H54 (cell line): ENCODE measurements at places on chromosomes 2 and 18.

- no peak for DNase-seq
These were observed 471.0 kb upstream of the PIK3C3 start for GRCh38 chr18:41484069-41484468.

DNA sequence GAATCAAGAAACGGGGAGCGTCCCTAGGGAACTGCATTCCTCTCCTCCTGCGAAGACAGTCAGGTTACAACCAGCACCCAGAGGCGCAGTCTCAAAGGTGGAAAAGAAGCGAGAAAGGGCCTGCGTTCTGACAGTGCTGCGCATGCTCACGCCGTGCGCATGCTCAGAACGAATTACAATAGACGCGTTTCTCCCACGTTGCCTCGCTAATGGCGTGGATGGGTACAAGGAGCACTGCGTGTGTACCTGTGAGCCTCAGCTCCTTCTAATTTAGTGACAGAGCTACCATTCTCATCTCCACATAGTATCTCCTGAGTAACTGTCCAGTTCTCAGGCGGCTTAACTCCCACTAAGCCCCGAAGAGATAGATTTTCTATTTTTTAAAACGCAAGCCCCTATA lies 448.8 kb downstream of the TXNL1 start:
- DNase-seq: no peak

GRCh38 chr18:457140-457519 lies 43.4 kb downstream of the COLEC12 start:
- DNase-seq: no peak

GRCh38 chr2:177604271-177605065 lies 211.9 kb downstream of the AGPS start:
- peak; percentile 9 for DNase-seq

GRCh38 chr18:1487457-1487856 lies 582.8 kb downstream of the ADCYAP1 start:
- no peak for DNase-seq

- DNase-seq: no peak
These were observed 28.5 kb downstream of the LCLAT1 start for GRCh38 chr2:30475542-30475941.

GRCh38 chr2:54275541-54275940 lies 19.5 kb upstream of the TSPYL6 start:
- DNase-seq: no peak

DNA sequence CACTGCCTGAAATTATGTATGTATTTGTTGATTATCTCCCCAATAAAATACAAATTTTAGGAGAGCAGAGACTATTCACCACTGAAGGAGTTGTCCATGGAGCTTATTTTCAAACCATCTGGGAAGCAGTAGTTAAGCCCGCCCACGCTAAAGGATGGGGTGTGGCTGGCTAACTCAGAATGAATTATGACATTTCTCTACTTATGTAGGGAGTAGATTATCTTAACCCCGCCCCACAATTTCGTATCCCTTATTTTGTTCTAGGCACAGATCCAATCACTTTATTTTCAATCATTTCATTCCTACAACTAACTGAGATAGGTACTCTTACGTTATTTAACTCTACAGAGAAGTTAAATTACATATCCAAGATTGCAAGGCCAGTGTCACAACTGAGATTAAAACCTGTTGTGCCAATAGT lies 1.4 kb upstream of the LAPTM4A start:
- DNase-seq: no peak

DNA sequence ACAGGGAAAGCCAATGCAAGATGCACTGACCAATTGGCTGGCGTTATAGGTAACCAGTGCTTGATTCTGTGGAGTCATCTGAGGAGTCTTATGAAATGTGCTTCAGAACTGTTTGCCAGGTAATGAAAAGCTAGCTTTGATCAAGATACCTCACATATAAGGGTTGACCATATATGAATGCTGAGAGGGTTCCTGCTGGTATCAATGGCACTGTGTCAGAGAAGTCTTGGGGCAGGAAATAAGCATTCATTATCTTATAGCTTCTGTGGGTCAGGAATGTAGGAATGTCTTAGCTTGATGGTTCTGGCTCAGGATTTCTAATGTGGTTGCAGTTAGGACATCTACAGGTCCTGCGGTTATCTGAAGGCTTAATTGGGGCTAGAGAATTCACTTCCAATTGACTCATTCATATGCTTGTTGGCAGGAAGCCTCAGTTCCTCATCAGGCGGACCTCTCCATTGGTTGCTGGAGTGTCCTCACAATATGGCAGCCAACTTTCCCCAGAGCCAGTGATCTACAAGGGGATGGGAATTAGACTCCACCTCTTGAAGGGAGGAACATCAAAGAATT lies 22.1 kb upstream of the TCF7L1 start:
- no peak for DNase-seq

DNA sequence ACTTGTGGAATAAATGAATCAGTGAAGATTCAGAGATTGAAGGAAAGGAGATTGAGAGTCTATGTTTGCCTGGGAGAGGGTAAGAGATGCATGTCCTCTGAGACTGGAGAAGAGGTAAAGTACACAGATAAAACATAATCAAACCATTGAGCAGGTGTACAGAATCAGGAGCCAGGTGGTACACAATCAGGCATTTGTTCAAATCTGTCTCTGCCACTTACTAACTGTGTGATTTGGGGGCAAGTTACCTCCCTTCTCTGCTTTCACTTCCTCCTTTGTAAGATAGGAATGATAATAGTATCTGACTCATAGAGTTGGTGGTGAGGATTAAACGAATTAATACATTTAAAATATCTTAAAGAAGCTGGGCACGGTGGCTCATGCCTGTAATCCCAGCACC lies 94.0 kb downstream of the CDK15 start:
- DNase-seq: no peak

DNA sequence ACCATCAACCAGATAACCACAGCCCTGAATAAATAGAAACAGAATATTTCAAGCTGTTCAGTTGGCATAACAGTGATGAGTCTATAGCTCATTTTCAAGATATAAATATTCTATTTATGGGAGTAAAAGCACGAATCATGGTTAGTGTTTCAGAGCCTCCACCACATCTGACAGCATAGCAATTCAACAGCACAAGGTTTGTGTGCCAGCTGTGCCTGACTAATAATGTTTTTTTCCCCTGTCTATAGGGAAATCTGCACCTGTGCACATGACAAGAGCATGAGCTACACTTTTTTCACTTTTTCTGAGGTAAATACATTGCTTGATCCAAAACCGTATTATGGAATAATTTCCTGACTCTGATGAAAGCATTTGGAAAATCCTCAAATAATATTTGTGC lies 251.3 kb downstream of the RPIA start:
- no peak for DNase-seq

- no peak for DNase-seq
These were observed 531.6 kb upstream of the SMIM21 start for GRCh38 chr18:75959150-75959549.

GRCh38 chr2:227164763-227165291 lies 403 bp downstream of the COL4A3 start:
- DNase-seq: no peak

- no peak for DNase-seq
These were observed 105.5 kb upstream of the GLI2 start for GRCh38 chr2:120630031-120630701.

DNA sequence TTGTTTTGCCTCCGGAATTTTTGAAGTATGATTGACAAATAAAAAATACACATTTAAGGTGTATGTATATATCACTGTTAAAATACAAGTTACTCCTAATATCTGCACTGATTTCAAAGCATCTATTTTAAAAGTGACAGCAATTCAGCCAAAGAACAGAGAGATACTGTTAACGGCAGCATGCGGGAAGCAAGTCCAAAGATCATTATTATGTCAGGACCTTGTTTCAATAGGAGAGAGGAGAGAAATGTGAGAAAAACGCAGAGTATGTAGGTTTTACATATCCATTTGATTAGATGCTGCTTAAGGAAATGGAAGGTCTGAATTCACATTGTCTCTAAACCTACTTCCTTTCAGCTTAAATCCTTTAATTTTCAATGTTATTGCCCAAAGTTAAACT lies 545.5 kb upstream of the SLC8A1 start:
- no peak for DNase-seq

- peak; percentile 88 for DNase-seq
These were observed 1.5 kb downstream of the EFR3B start for GRCh38 chr2:25043241-25043867.

GRCh38 chr2:60794271-60794863 lies 38.3 kb downstream of the PAPOLG start:
- DNase-seq: no peak

GRCh38 chr2:161036926-161037325 lies 123.3 kb upstream of the TANK start:
- DNase-seq: no peak

GRCh38 chr2:190927301-190927700 lies 46.7 kb downstream of the GLS start:
- DNase-seq: no peak

DNA sequence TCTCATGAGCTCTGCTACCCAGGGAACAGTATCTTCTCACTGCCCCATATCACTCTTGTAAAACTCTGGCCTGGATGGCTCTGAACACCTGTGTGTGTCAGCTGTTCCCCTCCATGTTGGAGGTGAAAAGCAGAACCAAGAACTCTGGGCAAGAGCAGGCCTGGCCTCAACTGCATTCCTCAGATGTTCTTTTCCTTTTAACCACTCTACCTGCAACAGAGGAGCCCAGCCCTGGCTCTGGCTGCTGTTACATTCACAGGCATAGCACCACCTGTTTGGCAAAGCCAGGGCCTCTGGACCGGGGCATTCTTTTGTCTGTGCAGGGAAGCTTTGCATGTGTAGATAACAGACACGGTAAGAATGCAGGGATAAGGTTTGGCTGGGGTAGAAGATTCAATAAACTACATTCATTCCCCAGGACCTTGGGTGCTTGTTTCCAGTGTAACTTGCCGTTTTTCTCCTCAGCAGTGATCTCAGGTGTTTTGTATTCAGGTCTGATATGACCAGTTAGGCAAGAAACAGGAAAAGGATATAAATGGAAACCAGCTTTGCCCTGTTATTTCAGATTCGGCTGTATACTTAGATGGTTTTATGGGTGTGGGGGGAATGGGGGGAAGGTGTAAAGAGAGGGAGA lies 95.1 kb downstream of the SPTBN1 start:
- no peak for DNase-seq

GRCh38 chr2:120598416-120598815 lies 137.3 kb upstream of the GLI2 start:
- no peak for DNase-seq

DNA sequence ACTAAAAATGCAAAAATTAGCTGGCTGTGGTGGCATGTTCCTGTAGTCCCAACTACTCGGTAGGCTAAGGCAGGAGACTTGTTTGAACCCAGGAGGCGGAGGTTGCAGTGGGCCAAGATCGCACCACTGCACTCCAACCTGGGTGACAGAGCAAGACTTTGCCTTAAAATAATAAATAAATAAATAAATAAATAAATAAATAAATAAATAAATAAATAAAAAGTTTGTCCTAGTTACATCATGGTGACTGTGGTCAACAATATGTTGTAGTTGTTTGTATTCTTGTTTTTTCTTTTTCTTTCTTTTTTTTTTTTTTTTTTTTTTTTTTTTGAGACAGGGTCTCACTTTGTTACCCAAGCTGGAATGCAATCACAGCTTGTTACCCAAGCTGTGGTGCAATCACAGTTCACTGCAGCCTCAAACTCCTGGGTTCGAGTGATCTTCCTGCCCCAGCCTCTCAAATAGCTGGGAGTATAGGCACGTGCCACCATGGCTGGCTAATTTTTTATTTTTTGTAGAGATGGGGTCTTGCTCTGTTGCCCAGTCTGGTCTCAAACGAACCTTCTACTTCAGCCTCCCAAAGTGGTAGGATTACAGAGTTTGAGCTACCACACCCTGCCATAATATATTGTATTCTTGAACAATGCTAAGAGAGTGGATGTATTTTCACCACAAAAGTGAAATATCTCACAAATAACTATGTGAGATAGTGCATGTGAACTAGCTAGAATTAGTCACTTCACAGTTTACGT lies 185.0 kb downstream of the PHLPP1 start:
- DNase-seq: no peak
